ENCODE measurements at places on chromosomes 7 and 10.

DNA sequence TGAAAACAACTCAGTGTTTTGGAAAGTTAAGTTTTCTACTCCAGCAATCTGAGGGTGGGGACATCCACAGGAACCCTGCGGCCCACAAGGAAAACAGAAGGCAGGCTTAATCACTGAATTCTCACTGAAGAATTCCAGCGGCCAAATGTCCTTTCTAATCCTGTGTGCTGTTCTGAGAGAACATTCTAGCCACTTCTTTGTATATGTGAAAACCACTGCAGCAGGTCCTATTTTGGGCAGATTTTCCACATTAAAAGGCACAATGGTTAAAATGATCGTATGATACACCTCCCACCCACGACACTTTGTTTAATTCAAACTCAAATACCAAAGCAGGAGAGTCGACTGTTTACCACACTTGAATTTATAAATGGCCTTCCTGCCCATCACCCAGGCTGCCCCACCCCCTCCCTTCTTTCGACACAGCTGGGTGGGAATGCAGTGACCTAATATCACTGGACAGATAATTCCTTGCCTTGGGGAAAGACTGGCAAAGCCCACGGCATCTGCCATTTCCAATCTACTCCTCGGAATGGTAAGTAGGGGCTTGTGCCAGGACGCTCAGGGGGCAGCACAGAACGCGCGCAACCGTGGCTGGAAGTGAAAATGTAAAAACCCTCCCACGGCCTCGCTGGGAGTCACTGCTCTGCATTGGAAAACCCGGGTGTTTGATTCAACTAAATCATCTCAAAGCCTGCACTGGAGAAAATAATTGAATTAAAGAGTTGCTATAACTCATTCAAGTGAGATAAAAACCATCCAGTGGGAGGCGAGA, 67.0 kb downstream of the CTBP2 start:
- DNase-seq: no peak

- no peak for DNase-seq
Measured at GRCh38 chr10:132981173-132981555, 38.8 kb upstream of the CFAP46 start.

- DNase-seq: no peak
Measured at GRCh38 chr7:80089366-80089765, 45.3 kb upstream of the GNAI1 start.

DNA sequence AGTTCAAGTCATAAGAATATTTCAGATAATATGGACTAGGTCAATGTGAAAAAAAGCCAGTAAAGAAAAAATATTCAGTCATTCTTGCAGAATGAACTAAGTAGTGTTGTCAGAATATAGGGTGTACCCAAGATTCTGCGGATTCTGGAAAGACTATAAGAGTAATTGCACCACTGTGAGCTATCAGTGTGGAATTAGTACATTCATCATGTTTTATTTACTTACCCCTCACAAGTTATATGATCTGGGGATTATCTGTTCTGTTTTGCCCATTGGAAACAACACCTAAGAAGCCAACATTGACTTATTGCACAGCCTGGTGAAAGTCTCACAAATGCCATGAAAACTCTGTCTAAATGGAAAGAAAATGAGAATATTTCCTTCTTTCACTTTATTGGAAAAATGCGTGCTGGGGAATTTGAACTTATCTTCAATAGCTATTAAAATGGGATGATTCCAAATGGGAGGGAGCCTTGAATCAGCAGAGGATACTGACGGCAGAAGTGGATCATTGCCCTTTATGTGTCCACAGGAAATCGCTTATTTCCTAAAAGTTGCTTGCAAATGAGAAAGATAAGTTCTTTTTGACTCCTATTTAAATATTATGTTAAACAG, 563.3 kb upstream of the POM121L12 start:
- DNase-seq: no peak

DNA sequence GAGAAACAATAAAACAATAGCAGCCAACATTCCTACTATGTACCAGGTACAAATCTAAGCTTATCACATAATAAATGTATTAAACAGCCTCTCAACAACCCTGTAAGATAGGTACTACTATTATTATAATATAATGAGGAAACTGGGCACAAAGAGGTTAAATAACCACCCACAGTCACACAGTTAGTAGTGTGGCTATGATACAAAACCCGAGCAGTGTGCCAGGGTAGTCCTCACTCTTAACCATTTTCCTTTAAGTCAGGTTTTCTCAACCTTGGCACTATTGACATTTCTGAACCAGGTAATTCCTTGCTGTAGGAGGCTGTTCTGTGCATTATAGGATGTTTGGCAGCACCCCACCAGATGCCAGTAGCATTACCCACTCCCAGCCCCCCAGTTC, 48.8 kb downstream of the DNAJC1 start:
- no peak for DNase-seq

- DNase-seq: no peak
Measured at GRCh38 chr10:31587691-31588090, 268.7 kb downstream of the ZEB1 start.

DNA sequence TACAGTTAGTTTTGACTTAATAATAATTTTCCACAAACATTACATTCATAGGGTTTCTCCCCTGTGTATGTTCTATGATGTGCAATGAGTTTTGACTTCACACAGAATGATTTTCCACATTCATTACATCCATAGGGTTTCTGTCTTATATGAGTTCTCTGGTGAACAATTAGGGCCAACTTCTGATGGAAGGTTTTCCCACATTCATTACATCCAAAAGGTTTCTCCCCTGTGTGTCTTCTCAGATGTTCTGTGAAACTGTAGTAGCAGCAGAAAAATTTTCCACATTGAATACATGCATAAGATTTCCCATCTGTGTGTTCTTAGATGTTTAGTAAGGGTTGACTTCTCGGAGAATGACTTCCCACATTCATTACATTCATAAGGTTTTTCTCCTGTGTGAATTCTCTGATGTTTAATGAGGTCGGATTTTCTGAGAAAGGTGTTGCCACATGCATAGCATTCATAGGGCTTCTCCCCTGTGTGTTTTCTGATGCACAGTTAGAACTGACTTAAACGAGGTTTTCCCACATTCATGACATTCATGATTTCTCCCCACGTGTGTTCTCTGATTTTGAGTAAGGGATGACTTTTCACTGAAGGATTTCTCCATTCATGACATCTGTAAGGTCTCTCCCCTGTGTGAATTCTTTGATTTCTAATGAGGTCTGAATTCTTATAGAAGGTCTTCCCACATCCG, 118.5 kb downstream of the ZNF33B start:
- no peak for DNase-seq
